ENCODE measurements at places on chromosomes 12 and 14.

DNA sequence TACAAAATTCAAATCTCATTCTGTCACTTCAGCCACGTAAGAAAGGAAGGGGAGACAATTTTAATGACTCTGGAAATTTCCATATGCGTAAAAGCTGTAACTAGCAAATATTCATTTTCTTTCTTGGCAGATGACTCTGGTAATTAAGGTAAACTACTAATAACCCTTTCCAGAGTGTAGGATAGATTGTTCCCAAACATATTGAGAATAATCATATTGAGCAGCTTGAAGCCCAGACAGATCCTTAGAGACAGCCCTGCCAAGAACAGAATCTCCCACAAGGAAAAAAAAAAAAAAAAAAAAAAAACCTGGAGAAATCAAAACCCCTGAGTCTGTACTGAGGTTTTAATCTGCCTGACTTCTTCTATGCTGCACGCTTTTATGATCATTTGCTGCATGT lies 163.6 kb upstream of the TMPO start:
- no peak for DNase-seq

GRCh38 chr12:69266036-69266635 lies 26.8 kb downstream of the CPSF6 start:
- DNase-seq, result no peak

GRCh38 chr12:203462-204260 lies 10.3 kb downstream of the SLC6A12 start:
- DNase-seq, result no peak

DNA sequence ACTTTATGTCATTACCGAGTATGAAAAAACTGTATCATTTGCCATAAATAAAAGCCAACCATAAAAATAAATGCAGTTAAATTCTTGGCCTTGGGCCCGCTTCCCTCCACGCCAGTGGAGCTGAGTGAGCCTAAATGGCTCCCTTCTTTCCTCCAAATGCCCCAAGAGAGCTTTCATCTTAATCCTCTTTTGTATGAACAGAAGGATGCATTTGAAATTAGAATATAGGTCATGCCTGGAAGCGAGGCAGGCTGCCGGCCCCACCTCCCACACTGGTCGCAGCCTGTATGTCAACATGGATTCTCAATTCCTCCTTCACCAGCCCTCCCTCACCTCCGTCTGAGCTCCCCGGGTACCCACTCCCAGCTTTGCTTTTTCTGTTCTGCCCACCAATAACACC lies 245.7 kb downstream of the SLC15A4 start:
- no peak for DNase-seq

GRCh38 chr14:52051871-52052270 lies 17.0 kb downstream of the NID2 start:
- DNase-seq, result no peak

DNA sequence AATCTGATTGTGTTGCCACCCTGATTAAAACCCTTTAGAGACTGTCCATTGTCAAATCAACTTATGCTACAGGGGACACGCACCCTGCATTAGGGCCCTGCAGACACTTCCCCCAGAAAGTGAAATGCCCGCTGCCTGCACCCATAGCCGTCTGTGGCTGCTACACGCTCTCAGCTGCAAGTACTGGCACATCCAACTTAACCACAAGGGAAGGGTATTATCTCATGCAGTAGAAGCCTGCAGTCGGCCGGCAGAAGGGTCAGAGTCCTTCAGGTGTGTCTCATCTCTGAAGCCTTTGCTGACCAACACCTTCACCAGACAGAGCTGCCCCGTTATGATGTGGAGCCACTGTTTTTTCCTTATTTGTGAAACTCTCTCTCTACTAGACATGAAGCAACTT lies 20.8 kb downstream of the CFAP251 start:
- DNase-seq, result no peak

GRCh38 chr14:92121207-92121669 lies 268 bp downstream of the NDUFB1 start:
- DNase-seq, result no peak

- DNase-seq, result no peak
Measured at GRCh38 chr12:6104027-6104426, 20.4 kb downstream of the VWF start.

DNA sequence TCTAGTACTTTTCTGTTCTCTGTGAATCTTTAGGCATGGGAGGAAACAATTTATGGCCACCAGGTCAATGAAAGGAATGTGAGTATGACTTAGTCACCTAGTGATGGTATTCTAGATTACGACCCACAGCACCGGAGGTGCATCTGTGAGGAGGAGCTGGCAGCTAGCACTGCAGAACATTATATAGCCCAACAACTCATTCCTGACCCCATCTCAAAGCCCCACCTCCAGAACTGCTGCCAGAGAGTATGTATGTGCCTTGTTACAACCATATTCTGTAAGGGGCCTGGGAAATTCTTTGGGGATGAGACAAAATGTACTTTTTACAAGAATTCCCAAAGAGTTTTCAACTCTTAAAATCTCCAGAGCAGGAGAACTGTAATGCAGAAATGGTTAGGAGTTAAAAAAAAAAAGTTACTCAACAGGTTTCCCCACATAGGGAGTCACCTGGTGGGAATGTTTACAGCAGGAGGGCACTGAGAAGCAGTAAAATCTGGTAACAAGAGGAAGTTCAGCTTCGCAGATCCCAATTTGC lies 34.9 kb upstream of the CERS5 start:
- no peak for DNase-seq

GRCh38 chr12:127399451-127399850 lies 867.5 kb upstream of the TMEM132C start:
- DNase-seq, result no peak

- no peak for DNase-seq
Measured at GRCh38 chr12:50062728-50063460, 5.5 kb downstream of the ASIC1 start.

- no peak for DNase-seq
Measured at GRCh38 chr12:83142914-83143313, 456.2 kb downstream of the TMTC2 start.

GRCh38 chr14:22824711-22825359 lies 4.9 kb upstream of the MRPL52 start:
- DNase-seq, result no peak

DNA sequence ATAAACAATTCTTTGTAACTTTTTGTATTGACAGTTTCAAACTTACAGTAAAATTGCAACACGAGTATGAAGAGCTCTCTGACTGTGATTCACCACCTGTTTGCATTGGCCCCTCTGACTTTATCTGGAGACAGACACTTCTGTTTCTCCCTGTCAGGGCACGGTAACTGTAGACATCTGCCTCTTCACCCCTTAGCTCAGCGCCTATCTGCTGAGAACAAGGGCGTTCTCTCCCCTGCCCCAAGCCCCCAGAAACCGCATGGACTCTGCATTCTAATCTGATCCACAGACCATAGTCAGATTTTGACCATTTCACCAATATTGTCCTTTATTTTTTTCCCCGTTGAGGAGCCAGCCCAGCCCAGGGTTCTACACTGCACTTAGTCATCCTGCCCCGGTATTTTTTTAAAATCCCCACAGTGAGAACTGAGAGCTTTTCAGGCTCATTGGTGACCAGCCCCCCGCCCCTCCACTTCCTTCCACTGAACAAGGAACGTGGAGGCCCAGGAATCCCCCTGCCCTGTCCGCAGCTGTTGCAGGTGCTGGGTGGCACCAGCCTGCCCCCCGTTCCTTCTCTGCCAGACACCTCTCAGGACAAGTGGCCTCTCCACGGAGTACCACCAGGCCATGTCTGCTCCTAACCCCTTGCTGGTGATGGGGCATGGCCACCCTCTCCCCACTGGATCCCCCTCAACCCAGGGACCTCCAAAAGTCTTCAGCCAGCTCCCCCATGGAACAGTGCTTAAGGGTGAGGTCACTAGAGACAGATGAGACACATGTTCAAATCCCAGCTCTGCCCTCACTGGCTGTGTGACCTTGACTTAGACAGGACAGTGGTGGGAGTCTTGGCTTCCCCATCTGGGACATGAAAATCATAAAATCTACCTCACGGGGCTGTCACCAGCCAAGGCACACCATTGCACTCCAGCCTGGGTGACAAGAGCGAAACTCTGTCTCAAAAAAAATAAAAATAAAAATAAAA lies 11.2 kb downstream of the RHOF start:
- peak; percentile 63 for DNase-seq

- DNase-seq, result peak; percentile 67
Measured at GRCh38 chr12:104569346-104570173, 112.8 kb downstream of the CHST11 start.

- DNase-seq, result no peak
Measured at GRCh38 chr14:95495076-95495475, 21.4 kb downstream of the SYNE3 start.

- DNase-seq, result no peak
Measured at GRCh38 chr14:100778526-100778882, 47.4 kb upstream of the MEG3 start.

GRCh38 chr14:77011245-77011644 lies 17.3 kb downstream of the IRF2BPL start:
- DNase-seq, result no peak

DNA sequence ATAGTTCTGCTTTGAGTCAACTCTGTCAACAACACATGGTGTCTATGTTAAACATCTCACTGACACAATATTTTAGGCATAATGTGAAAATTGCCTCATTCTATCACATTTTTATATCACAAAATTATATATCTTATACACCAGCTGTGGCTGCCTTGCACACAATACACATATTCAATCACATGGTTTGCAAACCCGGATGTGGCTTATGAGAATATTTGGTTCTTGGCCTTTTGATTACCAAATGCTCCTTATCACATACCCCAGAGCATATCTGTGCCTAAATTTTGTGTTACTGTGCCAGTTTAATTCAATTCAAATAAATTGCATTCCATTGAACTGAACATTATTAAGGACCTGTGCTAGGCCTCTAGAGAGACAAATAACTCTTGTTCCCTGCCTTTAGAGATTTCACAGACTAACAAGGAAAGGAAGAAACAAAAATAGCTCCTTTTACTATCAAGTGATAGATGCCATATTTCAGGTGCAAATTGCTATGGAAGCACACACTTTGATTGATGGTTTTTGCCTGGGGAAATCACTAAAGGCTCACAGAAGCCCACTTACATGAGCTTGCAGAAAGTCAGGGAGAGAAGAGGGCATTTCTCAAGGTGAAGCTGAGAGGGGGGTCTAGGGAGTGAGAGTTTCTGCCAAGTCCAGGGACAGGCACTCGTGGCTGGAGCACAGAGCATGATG lies 63.4 kb downstream of the PPP1R36 start:
- DNase-seq, result no peak

DNA sequence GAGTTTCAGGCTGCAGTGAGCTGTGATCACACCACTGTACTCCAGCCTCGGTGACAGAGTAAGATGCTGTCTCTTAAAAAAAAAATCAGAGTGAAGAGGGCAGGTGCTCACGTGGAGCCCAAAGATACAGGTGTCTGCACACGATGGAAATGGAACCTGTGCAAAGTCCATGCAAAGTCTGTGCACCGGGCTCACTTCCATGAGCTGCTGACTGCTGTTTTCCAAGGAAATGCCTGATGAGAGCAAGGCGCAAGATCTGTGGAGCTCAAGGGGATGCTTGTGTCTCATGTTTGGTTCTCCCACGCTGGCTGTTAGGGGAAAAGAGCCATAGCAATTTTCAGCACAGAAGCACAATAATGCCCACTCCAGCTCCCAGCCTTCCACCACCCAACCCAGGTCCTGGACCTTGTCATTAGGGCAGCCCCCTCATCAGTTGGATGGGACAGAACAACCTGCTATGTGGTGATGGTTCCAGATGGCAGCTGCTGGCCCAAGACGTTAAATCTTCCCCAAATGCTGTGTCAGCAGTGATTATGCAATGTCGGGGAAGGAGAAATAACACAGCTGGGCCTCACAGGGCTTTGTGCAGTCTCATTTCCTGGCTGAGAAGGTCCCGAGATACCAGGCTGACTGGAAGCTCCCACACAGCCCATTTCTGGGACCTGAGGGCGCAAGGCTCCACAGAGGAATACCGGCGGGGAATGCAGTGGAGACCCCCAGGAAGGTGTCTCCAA lies 27.9 kb upstream of the DICER1 start:
- DNase-seq, result peak; percentile 56

- no peak for DNase-seq
Measured at GRCh38 chr12:130829391-130830245, 9.4 kb downstream of the STX2 start.

GRCh38 chr14:53990978-53991377 lies 34.4 kb upstream of the BMP4 start:
- DNase-seq, result no peak

GRCh38 chr12:89544681-89545184 lies 18.9 kb upstream of the POC1B start:
- DNase-seq, result no peak

GRCh38 chr12:127383281-127383680 lies 883.7 kb upstream of the TMEM132C start:
- DNase-seq, result no peak

DNA sequence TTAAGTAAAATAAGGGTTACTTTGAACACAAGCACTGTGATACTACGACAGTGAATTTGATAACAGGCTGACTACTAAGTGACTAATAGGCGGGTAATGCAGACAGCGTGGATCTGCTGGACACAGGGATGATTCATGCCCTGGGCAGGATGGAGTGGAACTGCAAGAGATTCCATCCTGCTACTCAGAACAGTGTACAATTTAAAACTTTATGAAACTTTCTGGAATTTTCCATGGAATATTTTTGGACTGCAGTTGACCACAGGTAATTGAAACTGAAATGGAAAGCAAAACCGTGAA lies 46.0 kb downstream of the YEATS4 start:
- DNase-seq, result no peak

- peak; percentile 87 for DNase-seq
Measured at GRCh38 chr14:51860164-51860824, at the start of gene GNG2. Gene GNG2, plus strand, starts transcription at chr14:51860612. Its CDS starts 90,067 bp downstream, at chr14:51950679.

DNA sequence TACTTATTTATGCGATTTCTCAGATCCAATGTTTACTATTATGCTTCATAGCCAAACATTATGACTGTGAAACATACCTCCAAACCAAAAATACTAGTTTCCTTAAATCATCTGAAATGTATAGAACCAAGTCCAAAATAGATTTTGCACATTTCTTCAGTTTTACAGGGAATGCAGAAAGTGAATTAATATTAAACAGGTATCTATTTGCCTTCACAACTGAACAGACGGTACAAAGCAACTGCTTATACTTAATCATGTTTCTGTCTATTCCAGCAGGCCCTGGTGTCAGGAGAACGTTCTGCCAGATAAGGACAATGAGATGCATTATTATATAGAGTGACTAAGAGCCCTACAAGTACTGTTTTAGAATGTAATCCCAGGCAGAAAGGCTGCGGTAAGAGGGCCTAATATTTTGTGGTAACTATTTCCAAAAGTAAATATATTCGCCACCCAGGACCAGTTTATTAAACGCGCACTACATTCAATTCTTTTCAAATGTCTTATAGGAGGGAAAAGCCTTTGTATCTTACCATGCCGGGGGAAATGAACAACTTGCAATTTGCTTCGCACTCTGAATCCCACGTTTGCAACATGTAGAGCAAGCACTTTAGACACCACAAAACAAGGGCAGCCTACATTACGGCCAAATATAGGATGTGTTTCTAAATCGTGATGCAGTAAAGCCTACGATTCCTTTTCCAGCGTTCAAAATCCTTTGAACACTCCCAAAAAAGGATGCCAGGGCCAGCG lies 1.5 kb downstream of the CORO1C start:
- DNase-seq, result no peak

GRCh38 chr12:6822426-6823135 lies 960 bp downstream of the GPR162 start:
- DNase-seq, result no peak
